Frontal cortex (tissue), 4 donors: ENCODE measurements at places on chromosomes 13 and 19. TPM values are rescaled to one million over a fixed set of nuclear protein-coding genes. Genes with fewer than 3 reads are reported as not detected.
A peak's percentile ranks its signal among the peaks of the same experiment; 100 is the strongest.

DNA sequence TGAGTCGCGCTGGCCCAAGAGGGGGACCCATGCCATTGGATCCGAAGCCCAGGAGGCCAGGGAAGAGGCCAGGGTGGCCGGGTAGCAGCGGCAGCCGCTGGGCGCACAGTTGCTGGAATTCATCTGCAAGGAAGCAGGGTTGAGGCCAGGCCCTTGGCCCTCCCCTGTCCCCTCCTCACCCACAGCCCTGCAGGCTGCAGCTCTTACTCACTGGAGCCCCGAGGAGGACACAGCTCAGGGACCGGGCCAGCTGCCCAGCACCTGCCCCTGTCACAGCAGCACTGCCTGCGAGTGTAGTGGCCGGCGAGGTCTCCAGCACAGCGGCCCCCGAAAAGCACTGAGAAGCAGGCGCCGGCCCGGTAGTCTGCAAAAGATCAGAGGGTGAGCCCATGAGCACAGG is 11.2 kb downstream of the FBN3 start:
- DNase-seq = no peak

DNA sequence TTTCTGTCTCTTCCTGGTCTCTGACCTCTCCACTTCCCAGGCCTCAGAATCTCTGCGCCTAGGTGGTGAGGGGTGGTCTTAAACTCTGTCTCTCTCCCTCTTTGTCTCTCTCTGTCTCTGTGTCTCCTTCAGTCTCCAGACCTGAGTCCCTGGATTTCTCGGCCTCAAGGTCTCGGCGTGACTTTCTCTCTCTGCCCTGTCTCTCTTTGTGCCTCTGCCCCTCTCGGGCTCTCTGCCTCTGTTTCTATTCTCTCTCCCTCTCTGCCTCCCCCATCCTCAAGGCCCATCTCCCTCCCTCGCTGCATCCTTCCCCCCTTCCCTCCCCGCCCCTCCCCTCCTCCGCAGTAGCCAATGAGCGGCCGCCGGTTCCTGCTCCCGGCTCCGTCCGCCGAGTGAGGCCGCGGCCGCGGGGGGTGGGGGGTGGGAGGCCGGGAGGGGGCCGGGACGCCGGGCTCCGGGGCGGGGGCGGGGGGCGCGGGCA is at the start of gene CACNG7:
CACNG7 (plus strand) TSS at position 344 of the 481 bp plus-strand sequence. CDS start 3,554 bp downstream, outside the sequence.
- peak; percentile 82 for DNase-seq

Gene VSTM1
- not detected for total RNA-seq

Gene ERICH6B
- not detected for total RNA-seq

Gene LAIR1
- total RNA-seq = 1.6 TPM
